NCI-H1417 (cell line): ENCODE measurements at places on chromosomes 16 and 17.

DNA sequence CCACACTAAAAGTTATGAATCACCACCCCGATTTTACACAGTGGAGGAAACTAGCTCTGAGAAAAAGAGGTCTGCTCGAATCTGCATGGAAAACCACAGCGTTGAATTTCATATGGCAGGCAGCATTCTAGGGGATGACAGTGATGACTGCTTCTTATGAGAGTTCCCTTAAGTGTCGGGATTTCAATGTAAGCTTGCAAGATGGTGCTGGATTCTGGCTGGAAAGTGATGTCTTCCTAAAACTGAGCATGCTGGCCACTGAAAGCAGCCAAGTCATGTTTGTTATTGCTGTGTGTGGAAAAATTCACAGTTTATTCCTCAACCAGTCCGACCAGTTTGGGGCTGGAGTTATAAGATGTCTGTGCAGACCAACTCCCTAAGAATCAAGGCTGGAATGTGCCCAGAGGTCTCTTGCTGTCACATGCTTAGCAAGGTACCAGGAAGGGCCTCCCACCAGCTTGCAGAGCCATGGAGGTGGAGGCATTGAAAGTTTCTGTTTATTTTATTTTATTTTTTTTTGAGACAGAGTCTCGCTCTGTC is 37.2 kb upstream of the GAN start:
- DNase-seq = no peak

DNA sequence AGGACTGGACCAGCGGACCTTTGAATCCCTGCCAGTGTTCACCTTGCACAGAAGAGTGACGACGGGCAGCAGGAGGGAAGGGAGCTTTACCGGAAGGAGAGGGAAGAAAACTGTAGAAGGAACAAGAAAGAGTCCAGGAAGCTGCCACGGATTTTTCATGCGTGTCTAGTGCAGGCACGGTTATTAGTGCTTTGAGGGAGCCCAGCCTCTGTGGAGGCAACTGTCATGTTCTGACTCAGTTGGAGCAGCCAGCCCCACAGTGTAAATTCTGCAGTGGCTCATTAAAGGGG is 6.5 kb upstream of the HOXB13 start:
- no peak for DNase-seq

GRCh38 chr16:68563631-68564381 is 24.7 kb downstream of the ZFP90 start:
- DNase-seq = no peak

DNA sequence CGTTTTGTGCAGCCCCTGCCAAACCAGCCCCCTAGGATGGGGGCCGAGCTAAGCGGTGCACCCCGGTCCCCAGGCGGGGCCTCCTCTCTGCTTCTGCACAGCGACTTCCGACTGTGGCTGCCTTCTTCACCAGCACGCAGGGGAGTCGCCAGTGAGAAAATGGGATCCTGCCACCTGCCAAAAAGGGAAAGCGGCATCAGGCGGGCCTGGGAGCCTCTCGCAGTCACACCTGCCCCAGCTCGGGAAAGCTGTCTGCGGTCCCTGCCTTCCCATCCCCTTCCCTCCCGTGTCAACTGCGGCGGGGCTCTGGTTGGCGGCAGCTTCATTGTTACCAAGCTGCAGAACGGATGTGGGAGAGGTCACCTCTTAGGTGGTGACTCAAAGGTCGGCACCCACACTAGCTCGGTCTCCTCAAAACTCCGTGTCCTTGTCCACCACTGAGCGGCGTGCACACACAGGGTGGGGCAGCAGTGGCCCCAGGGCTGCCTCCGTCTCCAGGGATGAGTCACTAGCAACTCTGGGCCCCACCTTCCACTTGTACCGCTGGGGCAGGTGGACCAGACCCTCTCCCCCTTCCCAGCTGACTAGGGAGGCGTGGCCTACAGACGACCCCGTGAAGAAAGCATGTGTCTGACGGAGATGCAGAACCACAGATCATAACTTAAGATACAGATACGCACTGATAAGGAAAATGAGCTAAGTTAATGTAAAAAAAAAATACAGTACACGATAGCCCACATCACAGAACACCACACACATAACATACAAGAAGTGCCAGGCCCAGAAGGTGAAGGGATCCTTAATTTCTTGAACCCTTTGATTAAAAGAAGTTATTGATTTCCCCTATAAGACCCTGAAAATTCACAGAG is 1.5 kb upstream of the PCYT2 start:
- no peak for DNase-seq
